ENCODE measurements at places on chromosomes 16 and 17. TPM values are rescaled to one million over a fixed set of nuclear protein-coding genes. Genes with fewer than 3 reads are reported as not detected.

GRCh38 chr16:3193221-3194212 is 5.5 kb downstream of the OR1F1 start:
- no peak for DNase-seq

DNA sequence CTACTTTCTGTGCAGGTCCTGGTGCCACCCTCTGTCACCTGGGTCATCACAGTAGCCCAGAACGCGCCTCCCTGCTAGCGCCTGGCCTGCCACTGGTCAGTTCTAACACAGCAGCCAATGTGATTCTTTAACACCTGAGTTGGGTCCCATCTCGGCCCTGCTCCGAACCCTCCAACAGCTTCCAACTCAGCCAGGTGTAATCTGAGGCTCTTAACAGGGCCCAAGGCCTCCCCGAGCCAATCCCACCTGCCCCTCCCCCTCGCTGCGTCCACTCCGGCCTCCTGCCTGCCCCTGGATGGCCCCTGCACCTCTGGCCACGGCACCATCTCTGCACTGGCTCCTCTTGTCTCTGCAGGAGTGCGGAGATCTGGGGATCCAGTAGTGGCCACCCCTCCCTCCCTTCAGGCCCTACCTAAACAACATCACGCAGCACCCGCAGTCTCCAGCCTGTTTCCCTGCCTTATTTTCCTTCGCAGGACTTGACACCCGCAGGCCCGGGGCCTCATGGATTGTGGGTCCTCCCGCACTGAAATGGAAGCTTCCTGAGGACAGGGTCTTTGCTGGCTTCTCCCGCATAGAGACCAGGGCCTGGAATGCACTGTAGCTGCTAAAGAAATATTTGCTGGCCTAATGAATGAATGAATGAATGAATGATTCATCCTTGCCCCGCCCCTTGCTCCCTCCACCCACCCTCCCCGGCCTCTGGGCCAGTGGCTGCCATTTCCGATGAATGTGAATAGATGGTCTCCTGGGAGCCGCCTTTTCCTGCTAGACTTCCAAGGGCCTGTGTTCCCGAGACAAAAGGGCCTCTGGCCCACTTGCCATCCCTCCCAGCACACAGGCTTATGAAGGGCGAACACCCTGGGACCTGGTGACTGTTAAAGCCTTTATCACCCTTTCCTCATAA is 174.8 kb upstream of the FOXF1 start:
- no peak for DNase-seq

Gene GRAPL
- not detected for total RNA-seq

Gene VAT1L
- total RNA-seq: 13.4 TPM

- no peak for DNase-seq
Observed at GRCh38 chr17:44176671-44177501, 6.4 kb downstream of the ASB16 start.

Gene TMED6
- not detected for total RNA-seq

- DNase-seq: no peak
Observed at GRCh38 chr16:80791411-80791810, 13.0 kb downstream of the CDYL2 start.

Gene YBX2
- total RNA-seq: 2.7 TPM

DNA sequence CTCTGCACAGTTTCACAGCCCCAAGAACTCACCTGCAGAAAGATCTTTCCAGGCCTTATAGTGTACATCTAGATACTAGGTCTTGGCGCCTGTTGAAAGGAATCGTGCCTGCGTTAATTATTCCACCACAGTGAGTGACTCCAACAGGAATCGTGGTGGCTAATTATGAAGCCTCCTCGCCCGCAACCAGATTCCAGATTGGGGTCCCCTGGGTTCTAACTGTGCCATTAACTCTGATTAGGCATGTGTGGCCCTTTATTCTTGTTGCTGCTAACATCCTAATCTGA is 295.3 kb upstream of the MAF start:
- no peak for DNase-seq

- DNase-seq: no peak
Observed at GRCh38 chr16:53651357-53651756, 52.3 kb downstream of the RPGRIP1L start.

Gene NAGLU
- 8.6 TPM for total RNA-seq

GRCh38 chr16:49586466-49587450 is 213.2 kb downstream of the C16orf78 start:
- no peak for DNase-seq

- no peak for DNase-seq
Observed at GRCh38 chr17:40355804-40356758, 8.5 kb downstream of the GJD3 start.

- no peak for DNase-seq
Observed at GRCh38 chr17:28827672-28828071, 14.9 kb downstream of the FAM222B start.

DNA sequence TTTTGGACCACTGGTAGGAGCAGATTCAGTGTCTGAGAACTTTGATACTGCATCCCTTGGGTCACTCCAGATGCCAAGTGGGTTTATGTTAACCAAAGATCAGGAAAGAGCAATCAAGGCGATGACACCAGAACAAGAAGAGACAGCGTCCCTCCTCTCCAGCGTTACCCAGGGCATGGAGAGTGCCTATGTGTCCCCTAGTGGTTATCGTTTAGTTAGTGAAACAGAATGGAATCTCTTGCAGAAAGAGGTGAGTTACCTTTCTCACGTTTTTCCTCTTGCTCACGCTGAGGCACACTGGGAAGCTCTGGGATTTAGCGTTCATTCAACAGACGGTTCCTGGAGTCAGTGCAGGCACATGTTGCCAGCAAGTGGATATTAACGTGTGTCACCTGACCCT is 58.0 kb downstream of the NUP88 start:
- DNase-seq: no peak

GRCh38 chr17:58156839-58157803 is 8.9 kb downstream of the OR4D1 start:
- DNase-seq: peak; percentile 2

GRCh38 chr17:56603486-56604238 is 10.2 kb downstream of the NOG start:
- DNase-seq: no peak

Gene TBC1D26
- 2.2 TPM for total RNA-seq

GRCh38 chr17:59846394-59847165 is 46.2 kb downstream of the TUBD1 start:
- DNase-seq: no peak

- no peak for DNase-seq
Observed at GRCh38 chr17:81240761-81241160, 1.6 kb downstream of the NDUFAF8 start.

Gene GP1BA
- total RNA-seq: not detected

- no peak for DNase-seq
Observed at GRCh38 chr16:19898924-19899604, 14.4 kb upstream of the GPRC5B start.

GRCh38 chr17:8742819-8743218 is 1.8 kb downstream of the CCDC42 start:
- no peak for DNase-seq

Gene TM4SF5
- total RNA-seq: not detected

DNA sequence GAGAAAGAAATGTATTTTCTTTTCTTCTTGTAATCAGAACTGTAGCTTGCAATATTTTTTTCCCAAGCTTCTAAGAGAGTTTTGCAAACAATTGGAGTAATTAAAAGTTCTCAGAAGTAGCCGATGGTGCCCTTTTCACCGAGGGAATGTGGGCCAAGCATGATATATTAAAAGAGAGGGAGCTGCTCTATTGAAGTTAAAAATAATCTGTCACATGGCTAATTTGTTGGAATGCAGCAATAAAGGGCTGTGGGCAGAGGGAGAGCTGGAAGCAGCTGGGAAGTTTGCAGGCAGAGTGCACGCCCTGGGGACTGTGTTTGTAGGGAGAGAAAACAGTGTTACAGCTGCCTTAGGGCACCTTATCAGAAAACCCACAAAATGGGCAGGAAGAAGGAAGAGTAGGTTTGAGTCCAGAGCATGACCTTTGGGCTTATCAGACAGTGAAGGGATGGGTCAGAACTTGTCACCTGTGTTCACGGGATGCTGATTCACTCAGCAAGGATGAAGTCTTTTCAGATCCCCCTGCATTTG is 18.5 kb upstream of the TERF2 start:
- no peak for DNase-seq

GRCh38 chr17:27518545-27519521 is 62.6 kb downstream of the KSR1 start:
- no peak for DNase-seq

DNA sequence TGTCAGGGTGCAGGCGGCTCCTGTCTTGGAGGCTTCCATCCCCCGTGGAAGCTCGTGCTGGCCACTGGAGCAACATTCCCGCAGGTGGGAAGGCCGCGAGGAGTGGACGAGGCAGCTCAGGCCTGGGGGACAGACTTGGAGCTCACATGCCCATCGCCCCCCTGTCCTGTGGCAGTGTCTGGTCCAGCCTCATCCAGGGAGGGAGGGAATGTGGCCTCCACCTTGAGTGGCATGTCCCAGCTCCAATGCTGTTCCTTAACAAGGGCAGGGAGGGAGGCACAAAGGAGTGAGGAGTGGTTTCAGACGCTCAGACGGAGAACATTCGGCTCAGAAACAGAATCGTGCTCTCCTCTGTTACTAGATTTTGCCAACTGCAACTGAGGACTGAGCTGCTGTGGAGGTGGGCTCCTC is 159.4 kb upstream of the CHMP6 start:
- peak; percentile 52 for DNase-seq

DNA sequence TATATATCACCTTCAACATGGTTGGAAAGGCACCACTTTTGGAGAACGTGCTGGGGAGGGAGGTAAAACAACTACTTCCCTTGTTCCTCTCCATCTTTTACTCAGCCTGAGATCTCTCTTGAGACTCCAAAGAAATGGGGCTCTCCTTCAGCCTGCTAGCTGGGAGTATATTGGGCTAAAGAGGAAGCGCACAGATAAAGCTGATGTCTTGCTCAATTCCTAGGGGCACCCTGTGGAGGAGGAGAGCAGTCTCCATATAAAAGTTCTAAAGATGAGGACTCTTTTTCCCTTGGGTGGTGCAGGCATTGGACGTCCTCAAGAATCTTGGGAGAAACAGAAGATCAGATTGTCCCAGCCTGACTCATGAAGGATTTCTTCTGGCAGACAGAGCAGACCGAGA is 4.6 kb upstream of the ETV4 start:
- DNase-seq: no peak

GRCh38 chr17:823501-823902 is 41.3 kb downstream of the MRM3 start:
- DNase-seq: no peak

Gene KRT40
- not detected for total RNA-seq

DNA sequence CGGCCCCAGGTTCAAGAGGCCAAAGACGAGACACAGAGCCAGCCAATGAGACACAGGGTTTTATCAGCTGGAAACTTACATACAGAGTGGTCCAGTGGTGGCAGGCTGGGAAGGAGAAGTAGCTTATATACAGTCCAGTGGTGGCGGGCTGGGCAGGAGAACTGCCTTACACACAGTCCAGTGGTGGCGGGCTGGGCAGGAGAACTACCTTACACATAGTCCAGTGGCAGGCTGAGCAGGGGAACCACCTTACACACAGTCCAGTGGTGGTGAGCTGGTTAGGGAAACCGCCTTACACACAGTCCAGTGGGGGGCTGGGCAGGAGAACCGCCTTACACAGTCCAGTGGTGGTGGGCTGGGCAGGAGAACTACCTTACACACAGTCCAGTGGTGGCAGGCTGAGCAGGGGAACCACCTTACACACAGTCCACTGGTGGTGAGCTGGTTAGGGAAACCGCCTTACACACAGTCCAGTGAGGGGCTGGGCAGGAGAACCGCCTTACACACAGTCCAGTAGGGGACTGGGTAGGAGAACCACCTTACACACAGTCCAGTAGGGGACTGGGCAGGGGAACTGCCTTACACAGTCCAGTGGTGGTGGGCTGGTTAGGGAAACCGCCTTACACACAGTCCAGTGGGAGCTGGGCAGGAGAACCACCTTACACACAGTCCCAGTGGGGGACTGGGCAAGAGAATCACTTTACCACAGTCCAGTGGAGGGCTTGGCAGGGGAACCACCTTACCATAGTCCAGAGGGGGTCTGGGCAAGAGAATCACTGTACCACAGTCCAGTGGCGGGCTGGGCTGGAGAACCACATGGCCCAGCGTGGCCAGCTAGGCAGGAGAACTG is 90.9 kb downstream of the GAS7 start:
- no peak for DNase-seq

DNA sequence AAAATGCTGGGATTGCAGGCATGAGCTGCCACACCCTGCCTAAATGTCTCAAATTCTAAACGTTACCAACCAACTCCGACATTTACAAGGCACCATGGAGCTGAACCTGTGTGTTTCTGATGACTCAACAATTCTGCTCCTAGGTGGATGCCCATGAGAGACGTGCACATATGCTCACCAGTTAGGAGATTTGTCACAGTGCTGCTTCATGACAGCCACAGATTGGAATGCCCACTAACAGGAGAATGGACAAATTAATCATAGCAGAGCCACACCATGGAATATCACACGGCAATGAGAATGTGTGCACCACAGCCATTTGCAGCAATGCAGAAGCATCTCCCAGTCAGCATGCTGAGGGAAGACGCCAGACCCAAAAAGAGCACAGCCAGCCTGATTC is 8.0 kb upstream of the KCNG4 start:
- no peak for DNase-seq

- no peak for DNase-seq
Observed at GRCh38 chr17:57438066-57438731, 181.9 kb downstream of the MSI2 start.

Gene GPR139
- total RNA-seq: 1.4 TPM

- DNase-seq: no peak
Observed at GRCh38 chr17:74480290-74480689, 13.9 kb downstream of the CD300A start.

Gene CRYBA1
- total RNA-seq: not detected

- DNase-seq: no peak
Observed at GRCh38 chr16:525123-525519, 2.4 kb upstream of the CAPN15 start.

DNA sequence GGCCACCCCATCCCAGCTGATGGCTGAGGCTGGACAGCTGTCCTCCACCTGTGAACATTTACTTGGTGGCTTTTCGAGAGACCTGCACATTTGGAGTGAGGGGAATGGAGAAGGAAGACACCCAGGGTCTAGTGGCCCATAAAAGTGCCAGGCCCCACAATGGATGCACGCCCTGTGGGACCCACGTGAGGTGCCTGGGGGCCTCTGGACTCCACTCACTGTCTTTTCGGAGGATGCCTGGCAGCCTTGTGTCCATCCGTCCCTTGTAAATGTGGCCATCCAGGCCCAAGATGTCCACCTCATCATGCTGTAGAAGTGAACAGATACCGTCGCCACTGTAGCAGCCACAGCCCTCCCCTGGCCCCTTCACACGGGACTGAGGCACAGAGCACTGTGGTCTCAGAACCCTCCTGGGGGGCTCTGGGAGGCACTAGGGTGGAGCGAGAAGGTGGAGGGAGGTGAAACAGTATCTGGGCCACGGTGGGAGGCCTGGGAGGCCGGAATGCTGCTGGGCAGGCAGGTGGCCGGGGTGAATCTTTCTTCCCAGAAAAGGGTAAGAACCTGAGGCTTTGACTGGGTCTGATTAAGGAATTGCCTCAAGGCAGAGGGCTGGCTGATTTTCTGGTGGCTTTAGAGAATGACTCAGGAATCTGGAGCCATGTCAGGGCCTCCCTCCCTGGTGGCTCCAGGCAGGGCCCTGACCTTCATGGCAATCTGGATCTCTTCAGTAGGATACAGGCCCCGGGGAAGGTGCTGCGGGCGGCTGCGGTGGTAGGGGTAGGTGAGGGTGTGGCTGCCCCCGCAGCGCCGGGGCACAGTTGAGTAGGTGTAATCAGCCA is 11.5 kb downstream of the UBALD2 start:
- DNase-seq: no peak

Gene KDM8
- total RNA-seq: 1.9 TPM
